ENCODE measurements at places on chromosomes 1 and 21. TPM values are rescaled to one million over a fixed set of nuclear protein-coding genes. Genes with fewer than 3 reads are reported as not detected.

CRP gene
- not detected for total RNA-seq

ZSWIM5 gene
- 0.52 TPM for total RNA-seq

TXLNA gene
- 30.8 TPM for total RNA-seq

NPL gene
- total RNA-seq: 47.5 TPM

TMEM269 gene
- total RNA-seq: 0.52 TPM

VSIG8 gene
- not detected for total RNA-seq

GABPB2 gene
- total RNA-seq: 7.8 TPM

NTNG1 gene
- 8.4 TPM for total RNA-seq

IBA57 gene
- 3.1 TPM for total RNA-seq

TEDDM1 gene
- total RNA-seq: not detected

FMO2 gene
- 0.52 TPM for total RNA-seq

OR10J1 gene
- not detected for total RNA-seq

PLEKHN1 gene
- total RNA-seq: not detected

ANKRD45 gene
- not detected for total RNA-seq

TTC13 gene
- total RNA-seq: 20.4 TPM

HES5 gene
- 1.6 TPM for total RNA-seq

EXTL1 gene
- 0.52 TPM for total RNA-seq

TNFAIP8L2 gene
- 4.2 TPM for total RNA-seq

S100A2 gene
- total RNA-seq: not detected

SGIP1 gene
- total RNA-seq: 0.52 TPM

AGT gene
- total RNA-seq: 10.4 TPM

RSPH1 gene
- not detected for total RNA-seq

SETSIP gene
- total RNA-seq: not detected

THEM5 gene
- total RNA-seq: not detected

MCOLN3 gene
- 0.52 TPM for total RNA-seq

MSTO1 gene
- 16.2 TPM for total RNA-seq

ECM1 gene
- total RNA-seq: 0.52 TPM

SCMH1 gene
- 13.0 TPM for total RNA-seq

CR1L gene
- 2.6 TPM for total RNA-seq

OR2T11 gene
- not detected for total RNA-seq

GUCA2A gene
- total RNA-seq: not detected

NUDT4B gene
- total RNA-seq: 1.0 TPM

CFAP74 gene
- total RNA-seq: under 0.01 TPM

TMPRSS3 gene
- total RNA-seq: not detected

INKA2 gene
- total RNA-seq: 20.4 TPM

NHLH1 gene
- total RNA-seq: not detected

IGSF21 gene
- total RNA-seq: not detected

COL9A2 gene
- 7.8 TPM for total RNA-seq

IL22RA1 gene
- not detected for total RNA-seq

SH2D1B gene
- total RNA-seq: 0.52 TPM

TRABD2B gene
- 0.52 TPM for total RNA-seq

KCNE1 gene
- 0.52 TPM for total RNA-seq

CLEC20A gene
- not detected for total RNA-seq

IL23R gene
- total RNA-seq: not detected

PSRC1 gene
- total RNA-seq: 1.6 TPM

CLCNKA gene
- under 0.01 TPM for total RNA-seq

SYT6 gene
- under 0.01 TPM for total RNA-seq

OR6K3 gene
- total RNA-seq: not detected

NUP210L gene
- total RNA-seq: under 0.01 TPM

Measured in skeletal muscle tissue (tissue), 5 donors.